NAMALWA (cell line): ENCODE measurements at places on chromosomes 1 and 21.

DNA sequence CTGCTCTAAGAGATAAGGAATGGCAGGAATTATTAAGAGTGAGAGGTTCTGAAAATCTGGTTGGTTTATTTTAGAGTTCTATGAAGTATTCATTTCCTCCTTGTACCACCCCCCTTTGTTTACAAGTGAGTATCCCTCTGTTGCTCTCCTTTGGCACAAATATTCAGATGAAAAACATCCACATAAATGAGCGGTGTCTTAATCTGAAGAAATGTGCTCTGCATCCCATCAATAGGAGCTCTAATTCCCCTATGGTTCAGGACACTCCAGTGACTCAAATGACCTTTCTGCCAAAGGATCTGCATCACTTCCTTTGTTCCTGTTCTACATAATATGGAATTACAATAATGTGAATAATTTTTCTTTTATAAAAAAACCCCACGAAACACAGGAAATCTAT, 16.6 kb downstream of the DDAH1 start:
- DNase-seq = no peak

DNA sequence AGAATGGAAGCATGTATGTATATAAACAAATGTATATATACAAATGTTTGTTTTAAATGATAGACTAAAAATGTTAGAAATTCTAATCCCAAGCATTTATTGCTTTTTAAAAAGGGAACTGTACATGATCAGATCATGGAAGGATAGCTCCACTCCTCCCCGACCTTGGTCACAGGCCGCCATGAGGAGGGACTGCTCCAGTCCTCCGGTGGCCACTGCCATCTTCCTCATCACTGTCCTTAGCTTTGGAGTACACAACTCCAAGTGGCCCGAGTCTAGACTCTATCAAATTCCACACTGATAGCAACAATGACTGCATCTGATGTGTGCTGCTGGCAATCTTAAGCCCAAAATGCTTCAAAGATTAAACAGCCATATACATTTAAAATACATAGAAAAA, 9.7 kb downstream of the SYF2 start:
- DNase-seq = no peak

GRCh38 chr1:23169727-23170335, 1.2 kb upstream of the LUZP1 start:
- peak; percentile 64 for DNase-seq

GRCh38 chr1:26723013-26723991, 27.5 kb downstream of the ARID1A start:
- peak; percentile 60 for DNase-seq

DNA sequence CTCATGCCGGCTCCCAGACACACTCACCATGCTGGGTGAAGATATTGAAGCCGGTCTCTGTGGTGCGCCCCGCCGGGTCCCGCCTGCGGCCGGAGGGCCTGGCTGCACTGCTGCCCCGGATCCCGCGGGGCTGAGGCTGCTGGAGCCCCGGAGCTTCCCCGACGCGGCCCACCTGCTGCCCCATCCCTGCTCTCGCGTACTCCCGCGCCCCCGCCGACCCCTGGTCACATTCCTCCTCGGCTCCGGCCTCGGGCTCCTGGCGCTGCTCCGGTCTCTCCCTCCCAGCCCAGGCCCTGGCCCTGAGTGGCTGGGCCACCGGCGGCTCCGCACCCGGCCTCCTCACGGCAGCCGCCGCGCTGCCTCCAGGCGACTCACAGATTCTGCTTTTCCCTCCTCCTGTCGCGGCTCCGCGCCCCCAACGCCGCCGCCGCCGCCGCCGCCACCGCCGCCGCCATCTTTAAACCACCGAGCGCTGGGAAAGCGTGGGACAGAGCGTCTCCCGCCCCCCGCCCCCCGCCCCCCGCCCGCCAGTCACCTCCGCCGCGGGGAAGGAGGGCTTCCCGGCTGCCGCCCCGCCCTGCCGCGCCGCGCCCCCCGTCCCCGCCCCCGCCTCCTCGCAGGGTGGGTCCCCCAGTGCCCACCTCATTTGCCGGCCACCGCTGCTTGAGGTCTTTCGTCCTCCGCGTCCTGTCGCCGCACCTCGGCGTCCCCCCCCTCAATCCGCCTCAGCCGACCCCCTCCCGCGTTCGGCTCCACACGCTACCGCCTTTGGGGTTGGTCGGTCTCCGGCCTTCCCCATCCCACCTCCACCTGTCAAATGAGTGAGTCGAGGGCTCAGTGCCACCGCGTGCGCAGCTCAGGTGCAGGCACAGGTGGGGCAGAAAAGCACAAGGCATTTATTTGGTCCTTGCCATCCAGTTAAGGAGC, at the start of gene ABL2:
ABL2 (minus strand) TSS at position 464 of the 927 bp plus-strand sequence; CDS start at position 184, 280 bp downstream.
- DNase-seq = peak; percentile 72

DNA sequence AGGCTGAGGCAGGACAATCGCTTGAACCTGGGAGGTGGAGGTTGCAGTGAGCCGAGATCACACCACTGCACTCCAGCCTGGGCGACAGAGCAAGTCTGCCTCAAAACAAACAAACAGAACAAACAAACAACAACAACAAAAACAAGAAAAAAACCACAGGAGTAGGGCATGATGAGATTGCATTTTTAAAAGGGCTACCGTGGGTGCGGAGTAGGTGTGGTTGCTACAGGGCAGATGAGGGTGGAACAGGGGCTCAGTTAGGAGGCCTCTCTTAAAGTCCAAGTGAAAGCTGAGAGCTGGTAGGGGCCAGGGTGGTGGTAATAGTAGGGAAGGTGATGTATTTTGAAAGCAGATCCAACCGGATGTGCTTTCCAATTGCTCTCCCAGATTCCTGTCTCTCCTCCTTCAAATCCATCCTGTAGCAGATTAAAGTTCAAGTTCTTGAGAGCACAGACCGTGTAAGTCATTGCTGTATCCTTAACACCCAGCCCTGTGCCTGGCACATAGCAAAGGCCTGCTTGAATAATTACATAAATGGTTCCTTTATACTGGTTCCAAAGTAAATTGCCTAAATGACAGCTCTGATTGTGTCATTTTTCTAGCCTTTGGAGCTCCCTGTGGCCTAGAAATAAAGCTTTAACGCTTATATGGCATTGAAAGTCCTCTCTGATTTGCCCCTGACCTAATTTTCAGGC, 4.2 kb upstream of the LINGO4 start:
- DNase-seq = no peak

DNA sequence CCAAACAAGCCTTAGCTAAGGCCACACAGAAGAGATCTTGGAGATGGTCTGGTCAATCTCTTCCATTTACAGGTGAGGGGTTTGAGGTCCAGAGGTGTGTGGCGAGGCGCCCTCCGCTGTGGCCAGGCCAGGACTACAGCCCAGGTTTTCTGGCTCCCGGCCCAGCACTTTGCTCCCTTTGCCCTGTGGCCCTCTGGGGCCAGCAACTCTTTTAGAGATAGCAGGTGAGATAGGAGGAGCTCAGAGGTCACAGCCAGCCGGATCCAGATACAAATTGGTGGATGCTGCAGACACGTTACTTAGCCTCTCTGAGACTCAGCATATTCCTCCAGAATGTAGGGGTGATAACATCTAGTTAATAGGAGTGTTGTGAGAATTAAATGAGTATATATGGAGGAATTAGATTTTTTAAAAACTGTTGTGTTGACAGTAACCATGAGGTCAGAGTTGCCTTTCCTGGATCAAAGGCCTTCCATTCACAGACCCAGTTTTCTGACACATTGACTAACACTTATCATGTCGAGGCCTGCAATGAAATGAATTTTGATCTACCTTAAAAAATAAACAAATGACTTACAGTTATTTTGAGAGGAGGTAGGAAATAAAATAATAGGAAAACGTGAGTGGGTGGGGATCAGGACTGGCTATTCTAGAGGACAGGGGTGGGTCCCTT, 16.6 kb downstream of the TEX35 start:
- no peak for DNase-seq

DNA sequence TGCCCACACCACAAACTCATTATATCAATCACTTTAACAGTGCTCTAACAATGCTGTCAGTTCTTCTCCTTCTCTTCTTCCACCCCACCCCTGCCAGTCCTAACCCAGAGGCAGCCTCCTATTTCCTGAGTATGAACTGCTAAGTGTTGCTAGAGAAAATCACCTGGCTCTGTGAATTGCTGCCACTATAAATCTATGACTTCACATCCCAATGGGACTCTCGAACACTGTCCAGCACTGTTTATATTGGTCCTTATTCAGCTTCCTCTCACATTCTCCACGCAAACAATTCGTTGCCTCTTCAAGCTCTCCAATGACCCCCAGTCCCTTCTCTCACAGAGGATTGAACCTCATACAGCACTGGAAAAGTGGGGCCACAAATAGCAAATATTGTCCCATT, 27.0 kb upstream of the USH2A start:
- DNase-seq = no peak

DNA sequence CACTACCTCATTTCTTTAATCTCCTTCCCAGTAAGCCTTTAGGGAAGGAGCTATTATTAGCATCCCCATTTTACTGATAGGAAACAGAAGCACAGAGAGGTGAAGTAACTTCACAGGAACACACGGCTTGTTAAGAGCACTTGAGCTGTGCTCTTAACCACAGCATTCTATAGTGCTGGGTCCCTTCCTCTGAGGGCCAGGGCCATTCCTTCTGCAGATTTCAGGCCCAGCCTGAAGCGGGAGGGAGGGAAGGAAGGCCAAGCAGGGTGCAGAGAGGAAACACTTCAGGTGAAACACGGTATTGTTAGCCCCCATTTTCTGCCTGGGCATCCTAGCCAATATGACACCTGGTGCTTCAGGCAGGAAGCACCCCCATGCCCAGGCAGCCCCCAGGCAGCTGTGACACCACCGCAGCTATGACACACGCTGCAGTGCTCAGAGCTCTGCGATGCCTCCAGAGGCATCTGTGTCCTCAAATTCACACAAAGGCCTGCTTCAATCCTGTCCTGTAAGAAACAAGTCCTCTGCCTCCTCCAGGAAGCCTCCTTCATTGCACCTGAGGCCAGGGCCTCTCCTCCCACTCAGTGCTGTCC, 4.5 kb upstream of the EXTL1 start:
- DNase-seq = no peak

GRCh38 chr1:98322966-98323365, 338.6 kb upstream of the SNX7 start:
- no peak for DNase-seq

DNA sequence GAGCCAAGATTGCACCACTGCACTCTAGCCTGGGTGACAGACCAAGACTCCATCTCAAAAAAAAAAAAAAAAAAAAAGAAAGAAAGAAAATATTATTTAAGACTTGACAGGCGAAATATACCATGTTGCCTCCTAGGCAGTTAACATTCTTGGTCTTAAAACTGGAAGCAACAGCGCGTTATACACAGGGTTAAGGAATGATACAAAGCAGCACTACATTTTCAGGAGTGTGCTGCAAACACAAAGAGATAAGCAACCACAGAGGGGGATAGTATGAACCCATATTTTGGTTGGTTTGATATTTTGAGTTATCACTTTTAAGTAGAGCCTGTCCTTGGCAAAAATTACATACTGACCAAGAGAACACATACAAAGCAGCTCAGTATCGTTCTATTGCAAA, 25.1 kb downstream of the USP24 start:
- no peak for DNase-seq
